ENCODE measurements at places on chromosomes 6 and 20. TPM values are rescaled to one million over a fixed set of nuclear protein-coding genes. Genes with fewer than 3 reads are reported as not detected.

DNA sequence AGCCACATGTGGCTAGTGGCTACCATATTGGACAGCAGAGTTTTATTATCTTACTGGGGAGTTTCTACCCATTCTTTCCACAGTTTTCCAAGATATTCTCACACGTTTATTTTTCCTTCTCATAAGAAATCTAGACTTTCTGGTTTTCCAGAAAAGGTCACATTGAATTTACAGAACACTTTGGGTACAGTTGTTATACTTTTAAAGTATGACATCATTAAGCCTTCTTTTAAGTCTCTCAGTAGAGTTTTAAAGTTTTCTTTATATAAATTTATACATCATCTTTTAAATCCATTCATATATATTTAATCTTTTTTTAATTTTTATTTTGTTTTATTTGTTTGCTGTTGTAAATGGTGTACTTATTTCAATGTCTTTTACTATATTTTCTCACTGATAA lies 200.3 kb upstream of the QKI start:
- no peak for DNase-seq
- no peaks in the 10 kb centered on the region for H3K4me1 ChIP-seq
- no peaks in the 10 kb centered on the region for H3K36me3 ChIP-seq
- H3K27ac ChIP-seq: no peak overlapping the region
- H3K27me3 ChIP-seq: no peaks in the 10 kb centered on the region

PPP1R3D gene
- 2.7 TPM for total RNA-seq

GRCh38 chr6:15761045-15761502 lies 98.2 kb upstream of the DTNBP1 start:
- no peak overlapping the region for H3K4me3 ChIP-seq
- H3K27me3 ChIP-seq: peaks cover 12% of the 10 kb centered on the region
- peaks cover 10% of the 10 kb centered on the region for H3K4me1 ChIP-seq
- no peak for DNase-seq

POU3F2 gene
- not detected for total RNA-seq

COL21A1 gene
- total RNA-seq: not detected

GRCh38 chr20:37911838-37912281 lies 8.9 kb downstream of the VSTM2L start:
- H3K27ac ChIP-seq: no peak overlapping the region
- H3K4me3 ChIP-seq: no peak overlapping the region
- H3K36me3 ChIP-seq: no peaks in the 10 kb centered on the region
- peaks cover 5% of the 10 kb centered on the region for H3K27me3 ChIP-seq
- no peaks in the 10 kb centered on the region for H3K4me1 ChIP-seq

DNA sequence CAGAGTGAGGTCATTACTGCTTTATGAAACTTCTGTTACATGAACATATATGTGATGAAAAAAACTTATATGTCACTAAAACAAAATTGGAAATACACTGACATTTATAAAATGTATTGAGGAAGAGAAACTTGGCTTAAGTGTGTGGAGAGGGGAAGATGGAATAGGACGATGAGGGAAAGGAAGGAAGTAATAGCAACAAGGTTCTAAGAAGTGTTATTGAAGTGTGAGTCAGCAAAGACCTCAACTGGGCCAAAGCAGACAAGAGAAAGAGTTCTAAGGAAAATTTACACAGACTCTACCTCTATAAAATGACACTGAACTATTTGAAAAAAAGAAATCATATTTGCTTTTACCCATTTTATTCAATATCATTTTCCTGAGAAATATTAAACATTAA lies 38.3 kb downstream of the SNX3 start:
- no peaks in the 10 kb centered on the region for H3K4me1 ChIP-seq
- DNase-seq: no peak
- no peak overlapping the region for H3K27ac ChIP-seq
- no peak overlapping the region for H3K4me3 ChIP-seq
- H3K36me3 ChIP-seq: peaks cover 12% of the 10 kb centered on the region

DNA sequence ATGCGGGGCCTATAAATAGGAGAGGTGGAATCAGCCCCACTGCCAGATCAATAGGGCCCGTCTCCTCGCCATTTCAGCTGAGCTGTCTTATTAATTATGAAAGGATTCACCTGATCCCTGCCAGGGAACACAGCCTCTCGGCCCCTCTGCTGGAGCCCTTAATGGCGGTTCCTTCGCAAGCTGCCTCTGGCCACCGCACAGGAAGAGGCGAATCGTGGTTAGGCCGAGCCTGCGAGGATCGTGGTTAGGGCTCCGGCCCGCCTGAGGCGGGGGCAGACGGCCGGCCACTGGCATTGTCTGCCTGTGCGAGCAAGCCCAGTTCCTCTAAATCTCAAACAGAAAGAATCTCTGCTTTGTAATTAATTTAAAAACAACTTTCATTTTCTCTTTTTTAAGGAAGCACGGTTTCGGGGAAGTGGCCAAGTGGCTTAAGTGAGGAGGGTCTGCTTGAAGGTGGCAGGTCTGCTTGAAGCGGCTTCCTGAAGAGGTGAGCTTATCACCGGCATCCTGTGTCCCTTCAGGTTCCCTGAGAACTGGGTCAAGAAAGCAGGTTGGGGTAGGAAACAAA lies 9.2 kb downstream of the NRN1 start:
- H3K4me3 ChIP-seq: no peak overlapping the region
- H3K27me3 ChIP-seq: no peaks in the 10 kb centered on the region
- no peak overlapping the region for H3K27ac ChIP-seq
- H3K36me3 ChIP-seq: no peaks in the 10 kb centered on the region
- no peaks in the 10 kb centered on the region for H3K4me1 ChIP-seq
- DNase-seq: no peak

DNA sequence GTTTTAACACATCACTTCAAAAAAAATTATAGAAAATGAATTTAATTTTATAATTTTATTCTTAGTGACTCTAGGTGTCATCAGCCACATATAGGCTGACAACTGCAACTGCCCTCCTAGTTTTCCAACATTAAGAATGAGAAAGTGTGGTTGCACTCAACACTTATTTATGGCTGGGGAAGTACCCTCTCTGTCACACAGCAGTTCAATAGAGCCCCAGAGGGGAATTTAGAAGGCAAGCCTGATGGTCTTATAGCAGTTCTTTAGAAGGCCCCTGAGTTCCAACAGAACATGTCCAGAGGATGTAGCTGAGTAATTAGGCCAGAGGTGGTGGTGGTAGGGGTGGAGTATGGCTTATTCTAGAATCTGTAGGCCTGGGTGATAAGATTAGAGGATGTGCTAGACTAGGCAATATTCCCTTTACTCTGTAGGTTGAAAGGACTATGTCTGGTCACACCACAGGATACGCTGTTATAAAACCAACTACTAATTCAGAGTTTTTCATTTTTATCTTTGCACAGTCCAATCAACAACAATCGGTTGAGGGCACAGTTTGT lies 226.5 kb upstream of the CITED2 start:
- H3K27me3 ChIP-seq: no peaks in the 10 kb centered on the region
- H3K4me1 ChIP-seq: peaks cover 6% of the 10 kb centered on the region
- no peaks in the 10 kb centered on the region for H3K36me3 ChIP-seq
- H3K4me3 ChIP-seq: no peak overlapping the region

PTCRA gene
- total RNA-seq: not detected

CD40 gene
- total RNA-seq: 21.3 TPM

- peaks cover 4% of the 10 kb centered on the region for H3K4me1 ChIP-seq
- H3K27me3 ChIP-seq: no peaks in the 10 kb centered on the region
- DNase-seq: no peak
- H3K27ac ChIP-seq: no peak overlapping the region
- H3K4me3 ChIP-seq: no peak overlapping the region
These were observed 34.3 kb upstream of the AGPAT4 start for GRCh38 chr6:161308075-161308655.

MACROD2 gene
- total RNA-seq: 3.7 TPM

GRCh38 chr6:23851522-23851921 lies 274.5 kb upstream of the NRSN1 start:
- no peak for DNase-seq
- H3K27me3 ChIP-seq: no peaks in the 10 kb centered on the region
- no peaks in the 10 kb centered on the region for H3K4me1 ChIP-seq
- no peak overlapping the region for H3K27ac ChIP-seq
- no peaks in the 10 kb centered on the region for H3K36me3 ChIP-seq

DNA sequence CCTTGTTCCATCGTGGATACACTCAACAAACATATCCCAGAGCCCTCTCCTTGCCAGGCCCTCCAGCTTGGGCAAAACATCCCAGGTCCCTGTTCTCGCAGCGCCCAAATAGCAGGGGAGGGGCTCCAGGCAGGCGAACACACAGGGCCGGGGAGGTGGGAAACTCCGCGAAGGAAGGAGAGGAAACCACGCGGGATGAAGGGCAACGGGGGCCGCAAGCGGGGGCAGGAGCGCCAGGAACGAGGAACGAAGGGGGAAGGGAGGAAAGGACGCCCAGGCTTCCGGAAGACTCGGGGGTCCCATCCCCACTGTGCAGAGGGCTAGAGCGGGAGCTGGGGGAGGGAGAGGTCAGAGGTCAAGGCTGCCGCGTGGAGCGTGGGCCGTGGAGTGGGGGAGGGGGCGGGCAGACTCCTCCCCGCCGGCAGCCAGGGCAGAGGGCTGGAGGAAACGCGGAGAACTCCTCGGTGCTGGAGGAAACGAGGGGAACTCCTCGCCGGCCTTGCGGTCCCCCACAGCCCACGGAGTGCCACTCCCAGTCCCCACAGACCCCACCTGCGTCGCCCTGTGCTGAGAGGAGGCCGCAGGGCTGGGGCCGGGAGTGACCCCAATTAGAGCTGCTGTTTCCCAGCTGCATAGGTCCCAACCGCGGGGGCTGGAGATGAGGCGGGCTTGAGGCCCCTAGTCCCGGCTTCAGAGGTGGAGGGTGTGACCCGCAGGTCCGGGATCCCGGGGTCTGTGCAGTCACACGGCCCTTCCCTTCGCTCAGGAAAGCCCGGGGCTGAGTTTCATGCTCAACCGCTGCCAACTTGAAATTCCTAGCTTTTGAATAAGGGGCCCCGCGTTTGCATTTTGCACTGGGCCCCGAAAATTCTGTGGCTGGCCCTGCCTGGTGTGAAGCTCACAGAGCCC lies 1.2 kb upstream of the RBM38 start:
- H3K27me3 ChIP-seq: no peaks in the 10 kb centered on the region
- peak overlapping the region; percentile 75 for H3K27ac ChIP-seq
- H3K4me3 ChIP-seq: peak overlapping the region; percentile 35
- no peak for DNase-seq
- peaks cover 38% of the 10 kb centered on the region for H3K4me1 ChIP-seq
- H3K36me3 ChIP-seq: peaks cover 13% of the 10 kb centered on the region

DNAH8 gene
- not detected for total RNA-seq

SNAP25 gene
- 0.39 TPM for total RNA-seq

DNA sequence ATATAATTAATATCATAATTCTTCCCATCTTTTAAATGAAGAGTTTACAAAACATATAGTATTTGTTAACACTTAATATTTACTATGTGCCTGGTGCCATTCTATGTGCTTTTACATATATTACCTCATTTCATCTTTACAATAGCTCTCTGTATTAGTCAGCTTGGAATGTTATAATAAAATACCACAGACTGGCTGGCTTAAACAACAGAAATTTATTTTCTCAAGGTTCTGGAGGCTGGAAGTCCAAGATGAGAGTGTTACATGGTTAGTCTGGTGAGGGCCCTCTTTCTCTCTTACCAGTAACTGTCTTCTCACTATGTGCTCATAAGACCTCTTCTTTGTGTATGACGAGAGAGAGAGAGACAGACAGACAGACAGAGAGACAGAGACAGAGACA lies 110.2 kb downstream of the NKAIN2 start:
- H3K4me1 ChIP-seq: no peaks in the 10 kb centered on the region
- no peaks in the 10 kb centered on the region for H3K36me3 ChIP-seq
- H3K4me3 ChIP-seq: no peak overlapping the region
- H3K27me3 ChIP-seq: peaks cover 13% of the 10 kb centered on the region
- DNase-seq: no peak

DNA sequence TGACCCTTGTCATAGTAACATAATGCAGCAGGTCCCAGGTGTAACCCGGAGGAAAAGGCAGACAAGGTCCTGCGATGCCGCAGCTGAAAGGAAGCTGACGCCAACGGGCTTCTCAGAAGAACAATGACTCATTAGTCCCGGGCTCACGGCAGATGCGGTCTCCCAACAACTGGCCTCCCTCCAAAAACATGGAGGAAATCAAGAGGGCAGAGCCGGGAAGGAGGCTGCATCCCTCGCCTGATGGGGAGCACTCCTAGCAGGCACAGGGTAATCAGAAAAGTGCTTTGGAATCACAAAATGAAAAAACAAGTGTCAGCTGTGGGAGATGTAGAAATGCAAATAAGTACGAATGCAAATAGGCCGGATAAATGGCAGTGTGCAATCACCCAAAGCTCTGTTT lies 165.2 kb upstream of the AGPAT4 start:
- H3K4me3 ChIP-seq: 0 out of 2 replicates have a peak overlapping the region, but pooled peaks have one; percentile 4
- H3K27ac ChIP-seq: no peak overlapping the region
- peaks cover 39% of the 10 kb centered on the region for H3K4me1 ChIP-seq
- H3K27me3 ChIP-seq: no peaks in the 10 kb centered on the region
- DNase-seq: peak; percentile 40
- no peaks in the 10 kb centered on the region for H3K36me3 ChIP-seq

GRCh38 chr6:111411046-111411445 lies 72.0 kb downstream of the REV3L start:
- no peak overlapping the region for H3K27ac ChIP-seq
- no peak for DNase-seq
- H3K36me3 ChIP-seq: no peaks in the 10 kb centered on the region
- H3K4me1 ChIP-seq: no peaks in the 10 kb centered on the region
- H3K27me3 ChIP-seq: no peaks in the 10 kb centered on the region
- no peak overlapping the region for H3K4me3 ChIP-seq

- no peaks in the 10 kb centered on the region for H3K27me3 ChIP-seq
- no peak overlapping the region for H3K4me3 ChIP-seq
- no peak for DNase-seq
- H3K4me1 ChIP-seq: no peaks in the 10 kb centered on the region
- H3K27ac ChIP-seq: no peak overlapping the region
- H3K36me3 ChIP-seq: no peaks in the 10 kb centered on the region
These were observed 172.3 kb downstream of the EPM2A start for GRCh38 chr6:145562771-145563615.

- H3K4me3 ChIP-seq: no peak overlapping the region
- H3K36me3 ChIP-seq: no peaks in the 10 kb centered on the region
- no peaks in the 10 kb centered on the region for H3K27me3 ChIP-seq
These were observed 389.2 kb downstream of the CD83 start for GRCh38 chr6:14506656-14507246.

DNA sequence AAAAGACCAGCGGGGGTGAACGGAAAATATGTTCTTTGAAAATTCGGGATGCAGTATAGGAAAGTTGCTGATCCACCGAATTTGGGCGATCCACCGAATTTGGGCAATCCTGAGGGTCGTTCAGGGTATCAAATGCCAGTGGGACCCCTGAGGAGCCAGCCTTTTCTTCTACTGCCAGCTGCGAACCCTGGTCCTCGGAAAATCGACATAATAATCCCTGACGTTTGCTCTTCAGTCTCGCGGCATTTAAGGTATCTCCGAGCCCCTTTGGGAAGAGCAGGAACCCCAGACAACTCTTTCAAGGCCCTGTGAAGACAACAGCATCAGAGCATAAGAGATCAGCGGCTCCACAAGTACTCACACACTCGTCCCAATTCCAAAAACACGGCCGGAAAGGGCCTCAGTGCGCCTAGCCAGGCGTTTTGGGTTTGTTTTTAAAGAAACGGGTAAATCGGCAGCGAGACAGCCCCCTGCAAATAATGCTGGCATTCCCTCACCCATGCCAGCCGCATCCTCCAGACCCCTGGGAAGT lies 1.0 kb downstream of the SIM1 start:
- no peaks in the 10 kb centered on the region for H3K27me3 ChIP-seq
- no peak overlapping the region for H3K4me3 ChIP-seq
- no peaks in the 10 kb centered on the region for H3K4me1 ChIP-seq
- H3K36me3 ChIP-seq: no peaks in the 10 kb centered on the region
- no peak for DNase-seq
- no peak overlapping the region for H3K27ac ChIP-seq

GRCh38 chr20:34220561-34220960 lies 20.7 kb upstream of the ASIP start:
- no peak overlapping the region for H3K4me3 ChIP-seq
- no peaks in the 10 kb centered on the region for H3K36me3 ChIP-seq
- peaks cover 7% of the 10 kb centered on the region for H3K4me1 ChIP-seq
- no peak for DNase-seq
- H3K27me3 ChIP-seq: no peaks in the 10 kb centered on the region
